ENCODE measurements at places on chromosomes 6 and 20.

- DNase-seq: no peak
Observed at GRCh38 chr20:53923566-53924369, 146.6 kb downstream of the BCAS1 start.

DNA sequence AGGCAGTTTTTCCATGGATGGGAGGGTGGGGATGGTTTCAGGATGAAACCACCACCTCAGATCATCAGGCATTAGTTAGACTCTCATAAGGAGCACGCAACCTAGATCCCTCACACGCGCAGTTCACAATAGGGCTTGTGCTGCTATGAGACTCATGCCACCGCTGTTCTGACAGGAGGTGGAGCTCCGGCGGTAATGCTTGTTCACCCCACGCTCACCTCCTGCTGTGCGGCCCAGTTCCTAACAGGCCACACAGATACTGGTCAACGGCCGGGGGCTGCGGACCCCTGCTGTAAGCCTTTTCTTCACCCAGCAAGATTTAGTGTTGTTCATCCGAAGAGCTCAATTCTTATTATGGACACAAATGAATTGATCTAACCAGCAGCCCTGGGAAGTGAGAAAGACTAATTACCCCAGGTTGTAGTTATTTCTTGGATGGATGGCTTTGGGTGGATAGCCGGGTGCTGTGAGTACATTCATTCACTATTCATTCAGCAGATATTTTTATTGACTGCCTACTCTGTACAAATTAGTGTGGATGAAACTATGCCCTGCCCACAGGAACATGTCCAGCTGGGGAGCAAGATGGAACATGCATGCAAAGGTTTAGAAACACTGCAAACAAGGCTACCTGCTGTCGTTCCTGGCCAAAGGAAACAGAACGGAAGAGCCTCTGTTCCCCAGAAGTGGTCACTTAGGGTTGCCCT, 57.2 kb downstream of the RIOK1 start:
- DNase-seq: no peak

DNA sequence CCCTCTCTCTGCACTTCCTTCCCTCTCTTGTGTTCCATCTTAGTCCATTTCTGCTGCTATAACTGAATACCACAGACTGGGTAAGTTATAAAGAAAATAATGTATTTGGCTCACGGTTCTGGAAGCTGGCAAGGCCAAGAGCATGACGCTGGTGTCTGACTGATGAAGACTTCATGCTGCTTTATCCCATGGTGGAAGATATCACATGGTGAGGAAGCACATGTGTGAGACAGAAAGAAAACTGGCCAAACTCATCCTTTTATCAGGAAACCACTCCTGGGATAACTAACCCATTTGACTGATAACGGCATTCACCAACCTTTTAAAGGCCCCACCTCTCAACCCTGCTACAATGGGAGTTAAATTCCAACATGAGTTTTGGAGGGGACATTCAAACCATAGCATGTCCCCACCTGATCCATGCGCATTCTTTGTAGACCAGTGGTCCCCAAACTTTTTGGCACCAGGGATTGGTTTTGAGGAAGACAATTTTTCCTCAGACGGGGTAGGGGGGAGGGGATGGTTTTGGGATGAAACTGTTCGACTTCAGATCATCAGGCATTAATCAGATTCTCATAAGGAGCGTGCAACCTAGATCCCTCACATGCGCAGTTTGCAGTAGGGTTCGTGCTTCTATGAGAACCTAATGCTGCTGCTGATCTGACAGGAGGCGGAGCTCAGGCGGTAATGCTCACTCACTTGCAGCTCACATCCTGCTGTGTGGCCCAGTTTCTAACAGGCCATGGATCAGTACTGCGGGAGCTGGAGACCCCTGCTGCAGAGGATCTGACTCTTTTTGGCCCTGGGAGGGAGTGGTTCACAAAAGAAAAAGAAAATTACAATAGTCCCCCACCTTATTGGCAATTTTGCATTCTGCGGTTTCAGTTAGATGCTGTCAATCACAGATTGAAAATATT, 71.7 kb upstream of the RNF24 start:
- no peak for DNase-seq

- DNase-seq: no peak
Observed at GRCh38 chr6:140586426-140587061, 1212.1 kb upstream of the CITED2 start.

GRCh38 chr20:58327211-58327610, 17.7 kb downstream of the RAB22A start:
- DNase-seq: no peak

DNA sequence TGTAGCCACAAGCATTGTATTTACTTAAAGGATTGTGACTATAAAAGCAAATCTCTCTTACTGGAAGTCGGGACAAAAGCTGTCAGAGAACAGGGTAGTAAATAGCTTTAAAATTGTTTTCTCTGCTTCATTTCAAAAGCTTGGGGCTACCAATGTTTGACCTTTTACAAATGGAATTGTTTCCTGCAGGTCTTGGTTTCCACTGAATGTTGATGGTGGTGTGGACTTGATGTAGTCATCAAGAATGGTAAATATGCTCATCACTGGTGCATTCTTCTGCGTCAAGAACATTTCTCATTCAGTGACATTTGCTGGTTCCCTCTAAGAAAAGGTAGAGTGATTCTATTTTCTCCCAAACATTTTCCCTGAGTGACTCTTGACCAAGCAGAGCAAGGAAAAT, 435.4 kb upstream of the KHDRBS2 start:
- no peak for DNase-seq

- no peak for DNase-seq
Observed at GRCh38 chr6:125088963-125089362, 64.6 kb upstream of the TPD52L1 start.

GRCh38 chr6:26088344-26088743, 1.1 kb downstream of the HFE start:
- no peak for DNase-seq

DNA sequence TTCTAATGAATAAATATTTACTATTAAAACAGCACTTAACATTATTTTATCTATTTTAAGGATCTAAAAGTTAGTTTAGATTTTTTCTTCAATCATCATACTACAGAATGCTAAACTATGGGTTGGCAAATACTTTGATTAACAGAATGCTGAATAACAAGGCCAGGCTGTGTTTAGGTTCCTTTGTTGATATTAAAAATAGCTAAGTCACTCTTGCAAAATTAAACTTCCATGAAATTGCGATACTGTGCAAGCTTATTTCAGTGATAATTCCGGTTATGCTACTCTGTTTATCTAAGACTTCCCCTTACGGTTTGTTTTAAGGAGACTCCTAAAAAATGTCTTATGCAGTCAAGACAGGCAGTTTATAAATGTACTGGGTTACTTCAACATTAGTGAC, 2.8 kb downstream of the RNF24 start:
- no peak for DNase-seq

GRCh38 chr20:20225325-20226043, 142.4 kb upstream of the INSM1 start:
- DNase-seq: no peak

GRCh38 chr6:84588697-84589080, 175.7 kb downstream of the TBX18 start:
- no peak for DNase-seq

DNA sequence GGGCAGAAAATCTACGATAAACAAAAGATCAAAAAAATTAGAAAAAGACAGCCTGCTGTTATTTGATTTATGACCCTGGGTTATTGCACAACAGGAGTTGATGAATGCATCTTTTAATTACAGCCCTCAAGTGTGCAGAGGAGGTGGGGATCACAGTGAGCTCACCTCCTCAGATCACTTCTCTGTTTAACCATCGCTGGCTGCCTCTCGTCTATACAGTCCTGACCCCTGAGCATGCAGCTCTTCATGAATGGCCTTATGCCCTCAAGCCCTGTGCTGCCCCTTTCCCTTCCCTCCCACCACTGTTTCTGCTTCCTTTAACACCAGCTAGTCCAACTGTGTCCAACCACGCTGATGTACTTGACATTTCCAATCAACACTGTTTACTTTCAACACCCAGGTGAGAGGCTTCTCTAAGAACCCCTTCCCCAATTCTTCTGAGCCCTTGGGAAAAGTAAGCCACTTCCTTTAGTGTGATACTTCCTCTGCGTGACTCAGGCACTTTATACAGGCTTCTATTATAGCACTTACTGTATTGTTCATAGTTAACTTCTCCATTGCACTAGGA, 60.6 kb upstream of the RIPOR2 start:
- no peak for DNase-seq

DNA sequence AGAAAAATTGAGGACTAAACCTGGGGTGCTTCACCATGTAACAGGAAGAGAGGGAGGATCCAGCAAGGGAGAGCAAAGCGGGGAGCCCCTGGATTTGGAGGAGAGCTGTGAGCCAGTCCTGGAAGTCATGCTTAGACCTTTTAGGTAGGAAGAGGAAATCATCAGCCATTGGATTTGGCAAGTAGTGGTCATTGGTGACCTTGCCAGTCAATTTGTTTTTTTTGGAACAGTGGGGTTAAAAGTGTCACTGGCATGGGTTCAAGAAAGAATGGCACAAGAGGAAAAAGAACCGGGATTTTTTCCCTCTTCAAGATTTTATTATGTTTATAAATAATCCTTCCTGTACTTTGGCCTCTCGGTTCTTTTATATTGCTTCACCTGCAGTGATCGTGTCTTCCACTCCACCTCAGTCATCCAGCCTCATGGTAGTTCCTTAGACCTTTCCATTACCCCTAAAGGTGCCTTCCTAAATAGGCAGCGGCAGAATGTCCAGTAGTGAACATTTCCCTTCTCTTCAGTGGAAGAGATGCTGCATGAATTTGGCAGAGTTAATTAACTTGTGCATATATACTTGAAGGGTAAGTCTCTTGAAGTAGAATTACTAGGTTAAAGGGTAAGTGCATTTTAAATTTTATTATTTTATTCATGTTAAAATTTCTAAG, 124.7 kb downstream of the QKI start:
- DNase-seq: no peak

- no peak for DNase-seq
Observed at GRCh38 chr6:19731282-19731681, 105.9 kb upstream of the ID4 start.

- no peak for DNase-seq
Observed at GRCh38 chr6:158232316-158233213, 64.4 kb downstream of the GTF2H5 start.

DNA sequence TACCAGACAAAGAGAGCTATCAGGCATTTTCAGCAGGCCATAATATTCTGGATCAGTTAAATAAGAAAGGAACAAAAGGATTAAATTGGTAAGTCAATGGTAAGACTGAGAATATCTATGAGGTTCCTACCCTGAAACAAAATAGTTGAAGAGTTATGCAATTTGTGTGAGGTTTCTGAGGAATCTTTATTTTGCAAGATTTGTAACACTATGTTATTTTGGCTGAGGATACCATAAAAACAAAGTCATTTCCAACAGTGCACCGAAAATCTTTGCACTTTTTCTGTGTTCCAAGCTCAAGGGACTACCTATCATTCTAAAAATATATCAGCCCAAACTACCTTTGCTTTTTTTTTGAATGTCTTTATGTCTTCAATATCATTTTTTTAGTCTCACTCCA, 383.3 kb upstream of the CITED2 start:
- no peak for DNase-seq

GRCh38 chr6:50358113-50358512, 308.4 kb upstream of the DEFB112 start:
- no peak for DNase-seq

DNA sequence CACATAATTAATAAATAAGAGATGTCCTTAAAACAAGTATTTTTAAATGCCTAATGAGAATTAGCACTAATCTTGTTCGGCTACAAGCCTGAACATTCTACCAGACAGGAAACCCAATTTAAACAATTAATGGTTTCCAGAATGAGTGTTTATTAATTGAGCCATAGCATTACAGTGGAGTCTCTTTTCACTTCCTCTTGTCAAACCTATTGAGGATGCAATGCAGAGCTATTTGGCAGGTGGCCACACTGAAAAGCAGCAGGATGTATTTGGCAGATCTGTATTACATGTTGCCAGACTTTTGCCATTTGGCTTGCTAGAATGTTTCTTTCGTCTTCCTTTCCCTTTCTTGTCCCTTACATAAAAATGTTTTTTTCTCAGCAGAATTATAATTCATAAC, 475.2 kb upstream of the MARCKS start:
- no peak for DNase-seq

DNA sequence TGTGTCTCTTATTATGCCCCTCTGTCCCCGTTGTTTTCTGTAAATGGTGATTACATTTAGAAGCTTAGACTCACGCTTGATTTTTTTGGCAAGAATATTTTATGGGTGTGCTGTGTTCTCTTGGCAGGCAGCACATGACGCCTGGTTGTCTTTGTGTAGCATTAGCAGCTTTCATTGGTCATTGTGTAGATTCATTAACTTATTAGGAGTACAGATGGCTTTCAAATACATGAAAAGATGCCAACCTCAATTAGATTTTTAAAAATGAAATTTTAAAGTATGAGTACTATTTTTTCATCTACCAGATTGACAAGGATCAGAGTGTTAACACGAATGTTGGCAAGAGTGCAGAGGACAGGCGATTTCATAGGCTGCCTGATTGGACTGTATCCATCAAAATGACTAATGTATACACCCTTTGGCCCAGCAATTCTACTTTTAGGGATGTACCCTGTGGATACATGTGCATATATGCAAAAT, 15.2 kb downstream of the COX4I2 start:
- DNase-seq: no peak

DNA sequence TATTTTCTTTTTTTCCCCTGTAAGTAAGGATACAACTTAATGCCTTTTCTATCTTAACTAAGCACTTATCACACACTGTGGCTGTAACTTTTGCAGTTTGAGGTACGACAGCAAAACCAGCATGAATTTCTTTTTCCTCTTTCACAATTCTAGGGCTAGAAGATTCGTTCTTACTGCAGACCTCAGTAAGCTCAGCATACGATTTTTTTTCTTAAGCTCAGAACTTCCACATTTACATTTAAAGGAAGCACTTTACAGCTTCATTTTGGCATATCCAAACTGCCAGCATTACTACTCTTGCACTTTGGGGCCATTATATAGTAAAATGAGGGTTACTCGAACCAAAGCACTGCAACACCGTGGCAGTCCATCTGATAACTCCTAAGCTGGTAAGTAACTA, 889 bp upstream of the CHMP4B start:
- DNase-seq: no peak

DNA sequence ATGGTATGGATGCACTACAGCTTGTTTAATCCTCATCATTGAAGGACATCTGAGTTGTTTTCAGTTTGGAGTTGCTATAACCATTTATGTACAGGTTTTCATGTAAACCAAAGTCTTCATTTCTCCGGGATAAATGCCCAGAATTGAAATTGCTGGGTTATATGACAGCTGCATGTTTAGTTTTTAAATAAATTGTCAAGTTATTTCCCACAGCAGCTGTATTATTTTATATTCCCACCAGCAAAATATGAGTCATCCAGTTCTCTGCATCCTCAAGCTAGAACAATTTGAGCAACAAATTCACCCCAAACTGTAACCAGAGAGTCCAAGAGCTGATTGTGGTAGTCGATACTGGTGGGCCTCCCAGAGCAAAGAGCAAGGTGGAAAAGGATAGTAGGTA, 161.0 kb upstream of the PRND start:
- DNase-seq: no peak

GRCh38 chr6:16704401-16705045, 56.7 kb downstream of the ATXN1 start:
- no peak for DNase-seq

GRCh38 chr20:10171864-10172751, 46.5 kb upstream of the SNAP25 start:
- no peak for DNase-seq

GRCh38 chr6:1013656-1014430, 298.1 kb upstream of the FOXQ1 start:
- no peak for DNase-seq

- no peak for DNase-seq
Observed at GRCh38 chr20:8930726-8931125, 138.2 kb upstream of the PLCB4 start.

- no peak for DNase-seq
Observed at GRCh38 chr6:108492131-108492766, 68.5 kb upstream of the FOXO3 start.
